ENCODE measurements at places on chromosomes 6 and 20. TPM values are rescaled to one million over a fixed set of nuclear protein-coding genes. Genes with fewer than 3 reads are reported as not detected.

- H3K27me3 ChIP-seq = no peaks in the 10 kb centered on the region
- H3K4me3 ChIP-seq = no peak overlapping the region
- no peak for DNase-seq
- H3K36me3 ChIP-seq = no peaks in the 10 kb centered on the region
- H3K4me1 ChIP-seq = no peaks in the 10 kb centered on the region
These were observed 24.5 kb downstream of the GABRR2 start for GRCh38 chr6:89290401-89291155.

Gene CEBPB
- 87.2 TPM for total RNA-seq

Gene DLL1
- 8.3 TPM for total RNA-seq

DNA sequence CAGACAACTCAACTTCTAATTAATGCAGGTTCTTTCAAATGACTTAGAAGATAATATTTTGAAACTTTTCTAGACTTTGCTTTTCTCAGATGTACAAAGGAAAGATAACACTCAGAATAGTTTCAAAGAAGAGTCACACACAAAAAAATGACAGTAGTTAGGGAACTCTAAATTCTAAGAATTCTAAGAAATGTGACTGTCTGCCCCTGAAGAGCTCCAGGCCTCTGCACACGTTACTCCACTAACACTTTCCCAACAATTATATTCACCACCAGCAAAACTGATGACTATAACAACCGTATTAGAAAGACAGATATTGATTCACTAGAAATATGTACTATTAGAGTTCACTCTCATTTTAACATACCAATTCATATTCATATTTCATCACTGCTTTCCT, 133.3 kb upstream of the SMLR1 start:
- no peak overlapping the region for H3K4me3 ChIP-seq
- no peak overlapping the region for H3K27ac ChIP-seq
- no peaks in the 10 kb centered on the region for H3K27me3 ChIP-seq
- no peaks in the 10 kb centered on the region for H3K4me1 ChIP-seq

Gene C4A
- 66.0 TPM for total RNA-seq

DNA sequence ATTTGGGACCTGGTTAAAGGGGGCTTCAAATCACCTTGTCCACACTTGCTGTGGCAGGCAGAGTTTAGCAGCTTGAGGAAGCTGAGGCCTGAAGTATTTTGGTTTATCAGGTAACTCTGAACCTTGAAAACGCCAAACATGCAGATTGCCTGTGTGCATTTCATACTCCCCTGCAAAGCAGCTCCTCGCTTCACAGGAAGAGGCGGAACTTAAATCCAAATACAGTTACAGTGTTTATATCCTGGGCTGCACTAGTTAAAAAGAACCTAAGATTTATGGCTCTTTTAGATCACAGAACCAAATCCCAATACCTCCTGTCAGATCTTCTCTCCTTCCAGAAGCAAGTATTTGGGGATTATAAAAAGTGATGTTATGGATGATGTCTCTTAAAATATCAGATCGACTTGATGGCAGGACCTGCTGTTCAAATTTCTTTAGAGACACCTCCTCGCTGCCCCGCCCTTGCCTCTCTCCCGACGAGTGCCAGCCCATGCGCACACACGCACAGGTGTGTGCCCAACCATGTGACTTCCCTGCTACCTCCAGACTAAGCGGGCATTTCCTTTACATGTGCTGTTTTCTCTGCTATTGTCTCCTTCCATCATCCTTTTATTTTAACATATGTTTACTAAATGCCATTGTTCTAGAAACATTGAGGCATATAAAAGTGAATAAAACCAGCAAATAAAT, 224.6 kb upstream of the FOXQ1 start:
- H3K27ac ChIP-seq = no peak overlapping the region
- no peaks in the 10 kb centered on the region for H3K4me1 ChIP-seq
- H3K27me3 ChIP-seq = no peaks in the 10 kb centered on the region

DNA sequence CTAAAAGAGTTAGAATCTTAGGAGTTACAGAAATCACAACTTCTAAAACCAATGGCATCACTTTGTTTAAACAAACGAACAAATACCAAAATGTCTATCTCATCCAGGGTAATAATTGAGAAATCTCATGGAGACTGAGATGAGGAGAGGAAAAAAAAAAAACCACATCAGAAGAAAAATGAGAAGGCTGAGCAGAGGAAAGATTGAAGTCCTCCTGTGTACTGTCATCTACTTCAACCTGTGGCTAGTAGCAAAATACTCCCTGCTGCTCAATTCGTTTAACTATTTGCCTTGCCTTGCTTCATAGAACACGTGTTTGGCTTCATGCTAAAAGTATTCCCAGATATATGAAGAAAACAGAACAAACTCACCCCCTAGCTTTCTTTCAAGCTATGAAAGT, 143.7 kb downstream of the PDE10A start:
- no peaks in the 10 kb centered on the region for H3K4me1 ChIP-seq
- H3K36me3 ChIP-seq = no peaks in the 10 kb centered on the region
- no peak overlapping the region for H3K27ac ChIP-seq
- no peak overlapping the region for H3K4me3 ChIP-seq
- H3K27me3 ChIP-seq = no peaks in the 10 kb centered on the region

- H3K36me3 ChIP-seq = peaks cover 52% of the 10 kb centered on the region
- H3K27ac ChIP-seq = peak overlapping the region; percentile 100
- no peak for DNase-seq
- H3K27me3 ChIP-seq = no peaks in the 10 kb centered on the region
- H3K4me3 ChIP-seq = peak overlapping the region; percentile 93
These were observed 1.7 kb downstream of the ADRM1 start for GRCh38 chr20:62304331-62305148.

DNA sequence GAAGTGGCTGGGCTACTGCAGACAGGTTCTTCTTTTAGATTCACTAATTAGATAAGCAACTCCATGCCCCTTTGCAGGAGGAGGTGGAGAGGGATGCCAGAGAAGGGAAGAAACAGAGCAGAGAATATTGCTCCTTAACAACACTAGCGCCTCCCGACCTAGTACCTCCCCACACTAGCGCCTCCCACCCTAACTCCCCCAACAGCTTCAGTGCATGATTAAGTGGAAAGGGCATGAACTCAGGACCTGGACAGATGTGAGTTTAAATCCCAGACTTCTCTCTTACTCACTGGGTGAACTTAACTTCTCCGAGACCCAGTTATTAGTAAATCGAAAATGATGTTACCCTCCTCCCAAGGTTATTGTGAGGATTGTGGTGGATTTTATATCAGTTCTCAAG, 25.7 kb downstream of the STX11 start:
- DNase-seq = no peak
- H3K4me1 ChIP-seq = peaks cover 4% of the 10 kb centered on the region
- H3K27ac ChIP-seq = no peak overlapping the region

DNA sequence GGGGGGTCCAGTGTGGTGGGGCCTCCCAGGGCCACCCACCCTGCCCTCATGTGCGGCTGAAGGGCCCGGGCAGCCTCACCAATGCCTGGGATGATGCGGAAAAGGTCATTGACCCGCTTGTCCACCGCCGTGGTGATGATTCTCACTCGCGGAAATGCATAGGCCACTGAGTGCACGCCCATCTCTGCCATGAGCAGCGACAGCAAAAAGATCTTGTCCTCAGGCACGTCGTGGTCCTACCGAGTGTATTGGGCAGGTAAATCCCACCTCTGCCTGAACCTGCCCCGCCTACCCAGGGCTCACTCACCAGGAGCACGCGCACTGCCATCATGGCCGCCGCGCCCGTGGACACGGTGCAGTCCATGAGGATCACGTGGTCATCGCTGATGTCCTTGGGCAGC, 16.1 kb downstream of the UCKL1 start:
- DNase-seq = peak; percentile 20
- no peak overlapping the region for H3K4me3 ChIP-seq
- peaks cover 71% of the 10 kb centered on the region for H3K36me3 ChIP-seq

Gene OOEP
- total RNA-seq = not detected

DNA sequence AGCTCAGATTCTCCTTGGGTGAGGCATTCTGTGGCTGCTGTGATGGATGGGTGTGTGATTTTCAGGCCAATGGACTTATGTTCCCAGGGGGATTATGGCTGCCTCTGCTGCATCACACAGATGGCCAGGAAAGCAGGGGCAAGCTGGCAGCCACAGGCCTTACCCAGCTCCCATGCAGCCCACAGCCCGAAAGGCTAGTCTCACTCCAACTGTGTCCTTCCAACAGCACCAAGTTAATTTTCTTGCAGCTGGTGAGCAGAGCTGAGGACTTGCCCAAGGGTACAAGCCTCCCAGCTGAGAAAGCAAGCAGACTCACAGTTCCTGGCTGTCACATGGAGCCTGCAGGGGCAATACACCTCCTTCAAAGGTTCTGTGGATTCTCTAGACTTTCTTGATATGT, 155.2 kb upstream of the KHDRBS2 start:
- no peaks in the 10 kb centered on the region for H3K4me1 ChIP-seq
- H3K36me3 ChIP-seq = no peaks in the 10 kb centered on the region
- H3K4me3 ChIP-seq = no peak overlapping the region
- H3K27me3 ChIP-seq = no peaks in the 10 kb centered on the region

Gene EPHA7
- total RNA-seq = 4.0 TPM

DNA sequence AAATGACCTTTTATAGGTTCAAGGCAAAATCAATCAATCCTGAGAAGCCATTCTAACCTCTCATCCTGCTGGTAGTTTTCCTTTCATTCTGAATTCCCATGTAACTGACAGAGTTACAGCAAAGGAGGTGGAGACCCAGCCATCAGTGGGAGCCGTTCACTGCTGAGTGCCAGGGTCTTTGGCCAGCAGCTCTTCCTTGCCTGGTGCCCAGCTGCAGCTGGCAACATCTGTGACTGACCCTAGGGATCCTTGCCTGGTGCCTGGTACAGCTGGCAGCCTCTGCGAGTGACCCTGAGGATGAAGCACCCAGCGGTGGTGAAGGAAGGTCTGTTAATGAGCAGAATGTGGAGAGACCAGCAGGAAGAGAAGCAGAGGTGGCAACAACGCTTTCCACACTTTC, 314.6 kb downstream of the THBS2 start:
- H3K4me3 ChIP-seq = no peak overlapping the region
- no peak for DNase-seq
- no peaks in the 10 kb centered on the region for H3K4me1 ChIP-seq
- no peaks in the 10 kb centered on the region for H3K36me3 ChIP-seq

DNA sequence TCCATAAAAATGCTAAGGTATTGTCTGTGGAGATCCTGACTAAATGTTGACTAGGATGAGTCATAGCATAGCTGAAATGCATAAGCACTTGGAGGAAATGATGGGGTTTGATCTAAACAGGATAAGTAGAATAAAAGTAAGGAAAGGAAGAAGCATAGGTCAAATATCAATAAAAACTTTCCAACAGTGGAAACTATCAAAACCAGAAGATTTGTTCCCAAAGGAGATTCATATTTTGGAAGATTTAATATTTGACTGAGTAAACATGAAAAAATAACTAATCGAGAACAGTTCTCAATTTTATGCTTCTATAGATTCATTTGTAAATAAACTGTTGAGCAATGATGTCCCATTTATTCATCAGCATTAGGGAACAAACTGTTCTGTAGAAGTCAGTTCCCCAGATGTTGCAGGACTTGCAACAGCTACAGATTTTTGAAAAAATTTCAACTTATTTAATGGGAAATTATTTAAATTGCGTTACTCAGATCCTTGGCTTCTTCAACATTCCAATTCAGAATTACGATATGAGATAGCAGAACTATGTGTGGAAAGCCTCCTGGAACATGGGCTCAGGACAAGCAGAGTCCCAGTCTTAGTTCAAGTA, 133.7 kb upstream of the TBX18 start:
- no peaks in the 10 kb centered on the region for H3K4me1 ChIP-seq
- no peaks in the 10 kb centered on the region for H3K36me3 ChIP-seq
- H3K27me3 ChIP-seq = no peaks in the 10 kb centered on the region
- no peak overlapping the region for H3K27ac ChIP-seq

DNA sequence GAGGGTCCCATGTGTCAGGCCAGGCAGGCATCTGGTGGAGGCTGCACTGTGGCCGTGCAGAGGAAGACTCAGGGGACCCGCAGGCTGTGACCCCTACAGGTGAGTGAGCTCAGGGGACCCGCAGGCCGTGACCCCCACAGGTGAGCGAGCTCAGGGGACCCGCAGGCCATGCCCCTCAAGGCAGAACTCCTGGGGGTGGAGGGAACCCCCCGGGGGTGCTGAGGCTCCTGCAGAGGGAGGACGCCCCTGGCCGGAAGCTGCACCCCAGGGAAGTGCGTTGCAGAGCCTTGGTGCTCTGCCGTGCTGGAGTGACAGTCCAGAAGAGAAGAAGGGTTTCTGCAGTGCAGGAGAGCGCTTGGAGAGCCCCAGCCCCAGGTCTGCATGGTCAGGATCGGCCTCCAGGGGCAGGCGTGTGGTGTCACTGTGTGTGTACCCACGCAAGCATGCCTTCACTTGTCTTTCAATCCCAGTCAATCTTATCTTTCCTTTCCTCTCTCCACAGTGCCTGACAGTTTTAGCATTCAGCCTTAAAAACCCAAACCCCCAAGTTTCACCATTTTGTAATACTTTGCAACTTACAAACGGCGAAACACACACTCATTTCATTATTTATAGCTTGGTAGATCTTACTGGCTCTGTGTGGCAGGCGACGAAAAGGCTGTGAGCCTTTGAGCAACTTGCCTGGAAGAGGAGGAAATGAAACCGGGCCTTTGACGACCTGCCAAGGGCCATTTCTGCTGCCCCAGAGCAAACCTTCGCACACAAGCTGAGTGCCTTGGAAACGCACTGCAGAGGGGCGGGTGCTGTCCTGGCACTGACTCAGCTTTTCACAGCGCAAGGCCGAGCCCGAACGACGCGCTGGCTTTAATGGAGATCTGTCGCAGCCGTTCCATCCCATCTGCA, 101.4 kb upstream of the AGPAT4 start:
- no peaks in the 10 kb centered on the region for H3K4me1 ChIP-seq
- H3K36me3 ChIP-seq = no peaks in the 10 kb centered on the region
- no peak overlapping the region for H3K27ac ChIP-seq
- DNase-seq = peak; percentile 59

Measured in heart left ventricle (tissue), 16 donors.